Naive B cell (primary cell): ENCODE measurements at places on chromosomes 13 and 19. TPM values are rescaled to one million over a fixed set of nuclear protein-coding genes. Genes with fewer than 3 reads are reported as not detected.

Gene CGB2
- polyA plus RNA-seq, result not detected

DNA sequence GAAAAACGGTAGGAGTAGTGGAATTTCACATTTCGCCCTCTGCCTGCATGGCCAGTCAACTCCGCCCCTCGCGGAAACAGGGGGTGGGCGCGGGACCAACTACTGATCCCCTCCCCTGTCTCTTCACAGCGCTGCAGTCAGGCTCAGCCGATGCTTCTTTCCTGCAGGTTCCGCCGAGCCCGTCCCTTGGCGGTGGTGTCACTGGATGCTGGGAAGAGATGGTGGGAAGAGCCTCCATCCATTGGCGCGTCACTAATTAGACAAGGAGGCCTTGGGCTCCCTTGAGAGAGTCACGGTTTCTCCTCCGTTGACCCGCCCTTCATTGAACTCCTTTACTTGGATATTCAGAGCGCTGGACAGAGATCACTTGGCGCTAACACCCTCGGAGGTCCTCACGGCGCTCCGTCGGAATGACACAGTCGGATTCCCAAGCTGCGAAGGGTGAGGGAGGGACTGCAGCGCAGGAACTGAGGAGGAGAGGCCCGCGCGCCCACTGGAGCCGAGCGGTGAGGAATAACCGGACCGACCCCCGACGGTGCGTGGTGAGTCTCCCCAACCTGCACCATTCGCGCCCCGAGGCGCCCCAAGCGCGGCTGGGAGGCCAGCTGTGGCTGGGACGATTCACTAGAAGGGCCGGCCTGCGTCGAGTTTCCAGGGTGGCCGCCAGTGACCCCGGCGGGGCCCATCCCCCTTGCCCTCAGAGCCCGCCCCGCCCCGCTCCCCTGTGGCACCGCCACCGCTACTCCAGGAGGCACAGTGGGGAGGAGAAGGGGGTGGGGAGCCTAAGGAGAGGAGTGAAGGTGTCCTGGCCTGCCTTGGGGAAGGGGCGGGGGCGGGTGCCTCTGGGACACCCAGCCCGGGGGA is 11.2 kb upstream of the CEACAM21 start:
- no peak for DNase-seq

Gene SCAF1
- polyA plus RNA-seq, result 2.9 TPM

Gene LRRC63
- not detected for polyA plus RNA-seq

- no peak for DNase-seq
These were observed 15.2 kb downstream of the LATS2 start for GRCh38 chr13:21046203-21046602.

GRCh38 chr13:96172066-96172465 is 82.2 kb downstream of the HS6ST3 start:
- DNase-seq, result no peak

DNA sequence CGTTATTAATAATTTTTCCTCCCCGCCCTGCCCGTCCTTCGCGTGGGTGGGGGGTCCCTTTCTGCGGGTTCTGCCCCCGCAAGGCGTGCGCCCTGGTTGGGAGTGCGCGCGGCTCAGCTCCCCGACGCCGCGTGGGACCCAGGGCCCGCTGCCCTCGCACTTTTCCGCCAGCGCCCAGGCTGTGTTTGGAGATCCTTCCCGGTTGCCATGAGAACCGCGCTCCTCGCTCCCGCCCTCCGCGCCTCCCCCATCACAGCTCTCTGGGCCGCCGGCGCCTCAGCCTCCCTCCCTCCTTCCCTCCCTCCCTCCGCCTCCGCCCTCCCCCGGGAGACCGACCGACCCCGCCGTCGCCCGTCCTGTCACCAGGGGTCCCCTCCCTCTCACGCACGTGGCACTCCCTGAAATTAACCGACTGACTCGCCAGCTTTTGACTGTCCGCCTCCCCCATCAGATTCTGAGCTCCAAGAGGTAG is 2.4 kb upstream of the SSBP4 start:
- no peak for DNase-seq

GRCh38 chr19:38683393-38684077 is 36.1 kb downstream of the ACTN4 start:
- no peak for DNase-seq

DNA sequence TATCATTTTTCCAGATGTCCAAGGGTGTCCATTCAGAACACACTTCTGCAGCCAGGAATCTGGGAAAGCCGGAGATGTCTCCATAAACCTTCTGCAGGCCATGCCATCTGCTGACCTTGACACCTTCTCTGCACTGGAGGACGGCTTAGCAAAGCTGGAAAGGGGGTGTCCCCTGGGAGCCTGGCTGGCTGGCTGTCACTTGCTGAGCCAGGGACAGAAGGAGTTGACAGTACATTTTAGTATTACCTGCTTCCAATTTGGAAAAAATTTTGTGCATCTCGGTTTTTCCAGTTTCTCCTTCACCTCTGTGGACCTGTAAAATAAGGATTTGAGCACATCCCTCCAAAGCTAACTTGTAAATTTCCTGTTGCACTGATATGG is 8.1 kb upstream of the CHST8 start:
- DNase-seq, result no peak

GRCh38 chr19:34246340-34246739 is 8.0 kb upstream of the GARRE1 start:
- no peak for DNase-seq

DNA sequence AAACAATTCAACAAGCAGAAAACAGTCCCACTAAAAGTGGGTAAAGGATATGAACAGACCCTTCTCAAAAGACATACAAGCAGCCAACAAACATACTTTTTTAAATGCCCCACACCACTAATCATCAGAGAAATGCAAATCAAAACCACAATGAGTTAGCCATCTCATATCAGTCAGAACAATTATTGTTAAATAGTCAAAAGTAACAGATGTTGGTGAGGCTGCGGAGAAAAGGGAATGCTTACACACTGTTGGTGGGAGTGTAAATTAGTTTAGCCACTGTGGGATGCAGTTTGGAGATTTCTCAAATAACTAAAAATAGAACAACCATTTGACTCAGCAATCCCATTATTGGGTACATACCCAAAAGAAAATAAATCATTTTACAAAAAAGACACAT is 8.7 kb downstream of the ZNF529 start:
- DNase-seq, result no peak

DNA sequence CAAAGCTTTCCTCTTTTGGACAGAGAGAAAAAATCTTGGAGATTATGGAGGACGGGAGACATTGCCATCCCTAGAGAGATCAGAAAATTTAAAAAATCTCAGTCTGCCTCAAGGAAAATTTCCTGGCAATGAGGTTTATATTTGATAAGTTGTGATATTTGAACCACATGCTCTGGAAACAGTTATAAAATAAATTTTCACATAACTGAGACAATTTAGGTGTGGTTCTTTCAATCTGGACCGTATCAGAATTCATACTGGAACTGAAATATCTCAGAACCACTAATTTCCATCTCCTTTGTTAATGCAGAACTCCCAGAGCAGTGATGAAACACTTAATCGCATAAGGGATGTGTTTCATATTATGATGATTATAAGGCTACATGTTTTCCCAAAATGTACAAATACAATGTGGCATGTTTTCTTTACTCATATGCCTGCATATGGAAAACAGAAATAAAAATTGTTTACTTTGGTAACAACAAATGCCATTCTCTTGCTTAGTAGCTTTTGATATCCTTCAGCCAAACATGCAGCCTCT is 13.7 kb downstream of the UBE2L5 start:
- DNase-seq, result no peak

GRCh38 chr13:42174344-42175162 is 97.4 kb upstream of the AKAP11 start:
- DNase-seq, result no peak

Gene CFAP97D2
- not detected for polyA plus RNA-seq

DNA sequence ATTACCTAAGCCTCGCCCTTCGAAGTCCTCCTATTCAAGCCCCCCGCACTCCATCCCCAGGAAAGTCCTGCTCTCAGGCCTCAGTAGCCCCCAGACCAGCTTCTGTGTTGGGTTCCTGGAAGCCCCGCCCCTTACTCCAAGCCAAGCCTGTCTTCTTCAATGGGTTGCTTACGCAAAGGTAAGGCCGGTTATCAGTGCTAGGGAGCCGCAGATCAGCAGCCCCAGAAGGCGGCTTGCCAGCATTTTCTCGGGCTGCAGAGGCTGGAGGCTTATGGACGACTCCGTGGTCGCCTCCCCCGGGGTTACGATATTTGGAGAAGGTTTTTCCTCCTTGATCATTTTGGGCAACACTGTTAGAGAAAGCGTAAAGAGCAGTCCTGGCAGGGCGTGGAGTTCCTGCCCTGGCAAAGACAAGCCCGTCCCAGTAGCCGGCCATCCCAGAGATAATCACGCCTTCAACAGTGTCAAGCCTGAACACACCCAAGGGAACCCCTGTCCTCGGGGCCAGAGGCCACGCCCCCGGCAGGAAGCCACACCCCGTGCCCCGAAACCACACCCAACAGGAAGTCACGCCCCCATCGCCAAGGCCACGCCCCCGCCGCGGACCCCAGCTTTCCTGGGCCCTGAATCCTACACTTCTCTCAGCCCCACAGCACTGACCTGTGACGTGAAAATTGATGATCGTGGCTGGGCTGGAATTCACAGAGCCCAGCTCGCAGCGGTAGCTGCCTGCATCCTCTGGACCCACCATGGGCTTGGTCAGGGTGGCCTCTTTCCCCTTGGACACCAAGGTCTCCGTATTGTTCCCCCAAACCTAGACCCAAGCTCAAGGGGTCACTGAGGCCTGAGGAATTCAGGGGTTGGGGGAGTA is 954 bp upstream of the RASIP1 start:
- no peak for DNase-seq

DNA sequence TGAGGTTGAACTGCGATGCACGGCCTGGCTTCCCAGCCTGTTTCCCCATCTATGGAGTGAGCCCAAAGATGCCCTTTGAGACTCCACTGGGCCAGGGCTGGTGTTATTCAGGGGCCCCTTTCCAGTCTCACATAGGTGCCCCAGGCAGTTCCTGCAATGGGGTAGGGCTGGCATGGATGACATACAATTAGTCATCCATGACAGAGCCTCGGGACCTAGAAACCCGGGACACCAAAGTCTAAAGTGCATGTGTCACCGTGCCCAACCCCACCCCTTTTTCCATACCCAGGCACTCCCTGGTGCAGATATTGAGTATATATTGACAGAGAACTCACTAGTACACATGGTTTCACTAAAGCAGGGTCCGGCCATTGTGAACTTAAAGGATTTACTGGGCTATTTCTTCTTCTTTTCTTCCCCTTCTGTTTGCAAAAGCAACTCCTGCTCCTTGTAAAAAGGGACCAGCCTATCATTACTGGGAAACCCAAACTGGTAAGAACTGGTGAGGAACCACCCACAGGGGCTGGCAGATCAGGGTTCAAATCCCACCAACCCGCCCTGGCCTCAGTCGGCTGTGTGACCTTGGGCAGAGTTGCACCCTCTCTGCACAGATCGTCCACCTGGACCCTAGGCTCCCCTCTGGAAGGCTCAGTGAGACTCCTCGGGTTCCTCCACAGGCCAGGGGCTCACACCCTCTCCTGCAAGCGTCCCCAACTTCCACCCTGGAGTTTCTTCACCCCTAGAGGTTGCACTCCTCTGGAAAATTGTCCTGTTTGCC is 2.7 kb downstream of the B3GNT3 start:
- no peak for DNase-seq

Gene EFNA2
- not detected for polyA plus RNA-seq

Gene C1QTNF9B
- not detected for polyA plus RNA-seq

- DNase-seq, result no peak
These were observed at the start of gene F7 for GRCh38 chr13:113105032-113105920. F7 (plus strand) TSS chr13:113105791; CDS start chr13:113105842, 51 bp downstream.

DNA sequence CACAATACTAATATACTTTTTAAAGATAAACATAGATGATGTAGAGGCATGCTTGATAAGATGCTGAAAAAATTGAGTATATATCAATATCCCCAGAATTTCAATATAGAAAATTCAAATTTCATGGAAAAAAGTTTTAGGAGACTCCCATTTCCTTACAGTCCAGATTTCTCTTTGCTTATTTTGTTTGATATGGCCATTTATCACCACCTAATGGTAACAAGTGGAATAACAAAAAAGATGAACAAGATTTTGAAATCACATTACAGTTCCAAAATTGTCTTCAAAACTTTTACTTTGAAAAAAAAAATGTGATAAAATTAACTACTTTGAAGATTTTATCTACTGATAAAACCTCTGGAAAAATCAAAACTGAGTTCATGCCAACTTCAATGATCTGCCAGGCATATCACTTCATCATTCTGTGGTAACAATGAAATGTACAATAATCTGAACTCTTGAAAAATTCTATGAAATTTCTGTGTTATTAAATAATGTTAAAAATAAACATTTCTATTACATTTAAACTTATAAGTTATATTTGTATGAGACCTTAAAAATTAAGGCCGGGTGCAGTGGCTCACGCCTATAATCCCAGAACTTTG is 17.5 kb downstream of the MIPEP start:
- peak; percentile 20 for DNase-seq

GRCh38 chr13:50167224-50167947 is 152.1 kb downstream of the KCNRG start:
- DNase-seq, result no peak

DNA sequence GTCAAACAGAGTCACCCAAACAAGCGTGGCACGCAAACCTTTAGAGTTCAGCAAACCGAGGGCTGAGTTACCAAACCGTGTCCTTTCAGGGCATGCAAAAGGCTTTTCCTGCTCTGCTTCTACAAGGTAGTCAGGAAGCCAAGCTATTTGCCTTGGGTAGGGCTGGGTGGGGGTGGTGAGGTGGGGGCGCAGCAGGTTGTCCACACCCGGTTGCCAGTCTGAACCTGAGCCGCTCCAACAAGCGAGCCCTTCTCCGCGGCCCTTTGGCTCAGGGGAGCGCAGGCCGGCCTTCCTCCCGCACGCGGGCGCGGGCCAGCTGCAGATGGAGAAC is 347 bp upstream of the CLDN10 start:
- no peak for DNase-seq

DNA sequence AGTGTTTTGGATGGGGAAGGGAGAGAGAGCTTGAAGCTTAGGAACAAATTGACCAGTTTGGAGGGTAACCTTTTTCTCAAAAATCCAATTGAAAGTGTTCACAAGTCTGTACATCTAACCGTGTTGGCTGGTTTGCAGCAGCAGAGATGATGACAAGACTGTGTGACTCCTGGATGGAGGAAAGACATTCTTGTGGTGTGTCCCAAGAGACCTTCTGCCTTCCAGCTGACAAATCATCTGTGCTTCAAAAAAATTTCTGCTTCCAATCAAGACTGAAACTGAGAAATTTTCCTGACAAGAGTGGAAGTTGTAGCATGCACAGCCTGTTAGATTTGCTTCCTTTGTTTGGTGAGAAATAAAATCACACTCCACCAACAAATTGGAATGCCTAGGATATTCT is 56.2 kb downstream of the LACC1 start:
- no peak for DNase-seq

Gene RRAS
- 16.6 TPM for polyA plus RNA-seq

GRCh38 chr19:13881692-13882418 is 4.9 kb downstream of the NANOS3 start:
- DNase-seq, result peak; percentile 24

DNA sequence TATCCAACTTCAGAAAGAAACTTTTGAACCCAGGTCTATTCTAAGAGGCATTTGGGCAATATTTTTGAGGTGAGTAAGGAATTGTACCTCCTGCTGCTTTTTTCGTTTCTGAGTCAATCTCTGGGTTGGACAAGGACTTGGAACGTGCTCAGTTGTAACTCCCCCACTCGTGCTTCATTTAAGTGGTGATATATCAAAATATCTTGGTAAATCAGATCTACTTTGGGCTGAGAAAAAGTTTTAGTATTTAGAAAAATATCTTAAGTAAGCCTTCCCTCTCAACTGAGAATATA is 728.9 kb downstream of the EFNB2 start:
- DNase-seq, result no peak

- DNase-seq, result no peak
These were observed 7.3 kb downstream of the KCNC3 start for GRCh38 chr19:50321831-50322230.

- no peak for DNase-seq
These were observed 8.0 kb downstream of the TMEM86B start for GRCh38 chr19:55220525-55220924.
